Tracheal epithelial cell (primary cell): ENCODE measurements at places on chromosomes 5 and 9. TPM values are rescaled to one million over a fixed set of nuclear protein-coding genes. Genes with fewer than 3 reads are reported as not detected.

The ANKRD18B gene
- 3.9 and 16.6 TPM in 2 replicates for total RNA-seq

The AQP7 gene
- total RNA-seq, result not detected in 2 replicates

The GPR151 gene
- total RNA-seq, result not detected in 2 replicates

The GABRA1 gene
- not detected in 2 replicates for total RNA-seq

The PDE6A gene
- total RNA-seq, result under 0.01 TPM in 1 of 2 replicates, not detected in the other

The CCNG1 gene
- total RNA-seq, result 187 and 320 TPM in 2 replicates

The SLC25A48 gene
- not detected in 2 replicates for total RNA-seq

The IFNA1 gene
- total RNA-seq, result not detected in 2 replicates

The DOCK2 gene
- 11.1 TPM in 1 of 2 replicates, not detected in the other for total RNA-seq

The LECT2 gene
- total RNA-seq, result not detected in 2 replicates

The ANKRD55 gene
- not detected in 2 replicates for total RNA-seq

The KIF24 gene
- total RNA-seq, result 0.43 and 0.48 TPM in 2 replicates

The KCNV2 gene
- total RNA-seq, result not detected in 2 replicates

The AJM1 gene
- total RNA-seq, result 1.1 and 1.7 TPM in 2 replicates

The CCNI2 gene
- under 0.01 and 0.48 TPM in 2 replicates for total RNA-seq

The FBXL7 gene
- 0.21 and 0.72 TPM in 2 replicates for total RNA-seq

The FREM1 gene
- not detected in 2 replicates for total RNA-seq

The ADRA1B gene
- total RNA-seq, result 1.2 TPM in 1 of 2 replicates, not detected in the other

The SLC36A3 gene
- not detected in 2 replicates for total RNA-seq

The ROPN1L gene
- total RNA-seq, result under 0.01 and 0.21 TPM in 2 replicates

The N4BP3 gene
- 3.8 and 4.8 TPM in 2 replicates for total RNA-seq

The MARCOL gene
- total RNA-seq, result not detected in 2 replicates

The C5orf58 gene
- not detected in 2 replicates for total RNA-seq

The CAVIN4 gene
- under 0.01 and 0.24 TPM in 2 replicates for total RNA-seq

The NIPAL4 gene
- total RNA-seq, result 6.0 and 22.2 TPM in 2 replicates

The EDIL3 gene
- under 0.01 and 3.1 TPM in 2 replicates for total RNA-seq

The ANKRD18A gene
- total RNA-seq, result 0.48 and 0.64 TPM in 2 replicates

The CCDC192 gene
- total RNA-seq, result not detected in 2 replicates

The KCNMB1 gene
- not detected in 2 replicates for total RNA-seq

The PCDHA13 gene
- total RNA-seq, result 0.24 TPM in 1 of 2 replicates, not detected in the other

The NUDT12 gene
- 13.5 and 23.4 TPM in 2 replicates for total RNA-seq

The NUTM2G gene
- not detected in 2 replicates for total RNA-seq

The PCA3 gene
- total RNA-seq, result not detected in 2 replicates

The CFAP77 gene
- not detected in 2 replicates for total RNA-seq

The RASEF gene
- total RNA-seq, result 9.6 and 13.0 TPM in 2 replicates

The BTNL8 gene
- total RNA-seq, result 0.24 TPM in 1 of 2 replicates, not detected in the other

The IFNA21 gene
- total RNA-seq, result not detected in 2 replicates

The CCNJL gene
- total RNA-seq, result 1.5 and 4.8 TPM in 2 replicates

The APBA1 gene
- under 0.01 and 0.24 TPM in 2 replicates for total RNA-seq

The OSMR gene
- 38.8 and 77.6 TPM in 2 replicates for total RNA-seq

The ANKDD1B gene
- 0.72 and 1.5 TPM in 2 replicates for total RNA-seq

The SCGB3A2 gene
- total RNA-seq, result not detected in 2 replicates

The SPATA31A3 gene
- total RNA-seq, result not detected in 2 replicates

The SYK gene
- 15.2 and 28.3 TPM in 2 replicates for total RNA-seq

The CD72 gene
- total RNA-seq, result 0.72 TPM in 1 of 2 replicates, not detected in the other

The EPB41L4B gene
- 24.6 and 31.5 TPM in 2 replicates for total RNA-seq

The SLC34A3 gene
- total RNA-seq, result not detected in 2 replicates

The NEUROG1 gene
- total RNA-seq, result not detected in 2 replicates

The FOXD4L5 gene
- 0.24 TPM in 1 of 2 replicates, not detected in the other for total RNA-seq

The PROB1 gene
- 0.72 and 1.5 TPM in 2 replicates for total RNA-seq

The PCDHGA10 gene
- total RNA-seq, result 2.2 and 4.3 TPM in 2 replicates

The AGXT2 gene
- under 0.01 TPM in 1 of 2 replicates, not detected in the other for total RNA-seq

The DEPDC1B gene
- total RNA-seq, result 2.1 and 4.6 TPM in 2 replicates

The LIX1 gene
- not detected in 2 replicates for total RNA-seq

The SPRY4 gene
- total RNA-seq, result 3.2 and 3.6 TPM in 2 replicates

The GOLPH3 gene
- total RNA-seq, result 81.0 and 87.6 TPM in 2 replicates

The PKD2L2 gene
- total RNA-seq, result under 0.01 TPM in 1 of 2 replicates, not detected in the other

The LCN9 gene
- not detected in 2 replicates for total RNA-seq
